ENCODE measurements at places on chromosomes 6 and 20.

DNA sequence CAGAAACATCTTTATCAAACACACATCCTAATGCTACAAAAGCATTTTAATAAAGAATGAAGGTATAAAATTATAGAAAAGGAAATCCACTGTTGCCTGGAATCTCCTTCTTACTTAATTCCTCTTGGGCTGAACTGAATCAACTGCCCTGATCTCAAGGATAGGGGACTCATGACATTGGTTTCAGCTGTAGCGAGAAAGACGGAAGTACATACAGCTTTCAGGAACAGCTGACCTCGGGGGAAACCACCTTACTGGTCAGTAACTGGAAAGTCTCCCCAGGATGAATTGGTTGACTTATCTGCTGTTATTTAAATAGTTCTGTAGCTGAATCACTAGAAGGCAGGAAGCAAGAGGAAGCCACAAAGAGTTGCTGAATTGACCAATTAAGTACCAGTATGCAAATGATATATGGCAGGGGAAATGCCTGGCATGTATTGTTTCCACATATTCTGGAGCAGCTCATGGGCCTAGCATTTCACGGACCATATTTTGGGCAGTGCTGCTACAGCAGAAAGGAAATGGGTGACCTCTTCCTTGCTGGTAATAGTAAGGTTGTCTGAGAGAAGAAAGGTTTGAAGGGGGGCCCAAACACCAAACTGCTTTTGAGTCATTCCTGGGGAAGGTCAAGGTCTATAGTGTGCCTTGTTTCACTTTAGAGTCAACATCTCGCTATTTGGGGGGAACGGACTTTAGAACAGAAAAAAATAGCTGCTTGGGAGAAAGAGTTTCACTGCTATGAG lies 43.7 kb upstream of the MAP7 start:
- no peak for DNase-seq

DNA sequence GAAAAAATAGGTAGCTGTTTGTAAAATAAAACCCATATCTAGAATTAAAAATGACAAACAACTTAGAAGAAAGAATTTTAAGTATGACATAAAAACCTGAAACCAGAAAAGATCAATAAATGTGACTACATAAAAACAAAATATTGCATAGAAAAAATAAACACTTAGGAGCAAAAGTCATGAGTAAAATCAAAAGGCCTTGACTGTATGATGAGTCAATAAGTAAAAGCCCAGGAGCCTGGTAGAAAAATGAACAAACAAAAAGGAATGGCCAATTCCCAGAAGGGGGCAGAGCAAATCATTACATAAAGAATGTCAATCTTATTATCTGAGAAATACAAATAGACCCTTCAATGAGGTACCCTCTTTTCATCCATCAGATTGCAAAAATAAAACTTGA lies 20.7 kb upstream of the ENPP1 start:
- DNase-seq = no peak

GRCh38 chr6:25465941-25466340 lies 186.1 kb upstream of the SCGN start:
- DNase-seq = no peak

DNA sequence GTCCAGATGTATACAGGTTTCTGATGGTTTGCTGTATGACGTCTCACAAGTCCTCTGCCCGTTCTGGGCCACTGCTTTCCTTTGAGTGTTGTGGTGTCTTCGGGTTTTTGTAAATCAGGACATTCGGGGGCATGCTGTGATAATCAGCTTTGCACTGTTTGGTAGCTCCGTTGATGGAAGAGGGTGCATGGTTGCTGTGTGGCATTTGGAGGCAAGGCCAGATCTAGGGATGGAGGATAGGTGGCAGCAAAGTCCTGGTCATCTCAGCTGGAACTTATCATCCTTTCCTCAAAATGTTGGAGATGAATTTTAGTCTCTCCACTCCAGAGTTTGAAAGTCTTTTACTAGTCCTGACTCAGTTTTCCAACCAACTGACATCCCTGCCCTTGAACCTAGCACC lies 91.0 kb downstream of the SCP2D1 start:
- no peak for DNase-seq

DNA sequence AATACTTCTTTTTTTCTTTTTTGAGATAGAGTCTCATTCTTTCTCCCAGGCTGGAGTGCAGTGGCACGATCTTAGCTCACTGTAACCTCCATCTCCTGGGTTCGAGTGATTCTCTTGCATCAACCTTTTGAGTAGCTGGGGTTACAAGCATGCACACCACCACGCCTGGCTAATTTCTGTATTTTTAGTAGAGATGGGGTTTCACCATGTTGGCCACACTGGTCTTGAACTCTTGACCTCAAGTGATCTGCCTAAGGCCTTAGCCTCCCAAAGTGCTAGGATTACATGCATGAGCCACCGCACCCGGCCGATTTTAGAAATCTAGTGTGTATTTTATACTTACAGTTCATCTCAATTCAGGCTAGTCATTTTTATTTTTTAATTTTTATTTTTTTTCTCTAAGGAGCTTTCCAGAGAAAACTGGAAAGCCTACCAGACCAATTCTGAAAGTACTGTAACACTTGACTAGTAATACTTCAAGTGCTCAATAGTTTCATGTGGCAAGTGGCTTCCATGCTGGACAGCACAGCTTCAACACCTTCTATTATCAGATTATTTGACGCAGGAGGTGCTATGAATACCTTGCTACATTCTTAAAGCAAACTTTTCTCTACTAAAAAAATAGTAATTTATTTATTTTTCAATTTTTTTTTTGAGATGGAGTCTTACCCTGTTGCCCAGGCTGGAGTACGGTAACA lies 25.0 kb downstream of the POLR1C start:
- DNase-seq = no peak

DNA sequence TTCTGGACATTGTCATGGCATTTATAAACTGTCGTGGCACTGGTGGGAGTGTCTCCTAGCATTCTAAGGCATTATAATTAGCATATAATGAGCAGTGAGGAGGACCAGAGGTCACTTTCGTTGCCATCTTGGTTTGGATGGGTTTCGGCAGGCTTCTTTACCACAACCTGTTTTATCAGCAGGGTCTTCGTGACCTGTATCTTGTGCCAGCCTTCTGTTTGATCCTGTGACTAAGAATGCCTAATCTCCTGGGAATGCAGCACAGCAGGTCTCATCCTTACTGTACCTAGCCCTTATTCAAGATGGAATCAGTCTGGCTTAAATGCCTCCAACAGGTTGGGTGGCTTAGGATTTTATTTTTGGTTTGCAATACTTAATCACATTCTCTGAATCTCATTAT lies 142.7 kb upstream of the GGTLC1 start:
- DNase-seq = no peak

DNA sequence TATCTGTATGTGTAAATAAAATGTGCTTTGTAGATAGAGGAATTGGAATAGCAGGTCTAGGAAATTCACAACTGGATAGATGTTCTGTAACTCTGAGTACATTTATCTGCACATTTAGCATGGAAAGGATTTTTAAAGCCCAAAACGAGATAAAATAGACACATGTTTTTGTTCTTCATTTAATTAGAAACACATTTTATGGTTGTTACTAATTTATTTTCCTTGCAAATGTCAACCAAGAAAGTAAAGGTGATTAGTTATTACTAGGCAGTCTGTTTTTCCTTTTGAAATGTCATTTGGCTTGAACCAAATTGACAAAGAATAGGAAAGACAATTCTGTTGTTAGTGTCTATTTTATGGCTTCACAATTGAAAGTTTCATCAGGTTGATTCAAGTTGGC lies 769 bp downstream of the PRL start:
- no peak for DNase-seq

- DNase-seq = no peak
Observed at GRCh38 chr6:132708771-132709170, 5.1 kb downstream of the VNN1 start.

DNA sequence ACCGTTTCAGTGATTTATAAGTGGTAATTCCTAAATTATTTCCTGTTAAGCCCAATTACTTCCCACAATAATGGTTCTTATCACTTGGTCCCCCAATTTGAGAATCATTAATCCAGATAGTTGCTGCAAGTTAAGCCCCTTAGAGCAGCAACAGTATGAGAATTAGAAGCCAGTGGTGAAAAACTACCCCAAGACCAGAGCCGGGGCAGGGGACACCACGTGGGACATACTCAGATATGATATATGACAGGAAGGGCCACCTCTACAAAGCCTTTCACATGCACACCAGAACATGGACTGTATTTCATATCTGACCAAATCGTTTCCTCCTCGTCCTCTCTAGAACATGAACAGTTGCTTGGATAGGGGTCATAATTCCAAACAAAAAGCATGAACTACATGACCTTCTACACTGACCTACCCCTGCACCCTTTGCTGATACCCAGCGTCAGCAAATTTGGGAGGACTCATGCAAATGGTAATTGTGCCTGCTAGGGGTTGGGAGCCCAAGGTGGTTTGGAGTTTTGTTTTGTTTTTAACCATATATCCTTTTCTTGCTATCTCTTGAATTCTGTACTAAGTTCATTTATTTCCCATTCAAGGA lies 3.9 kb downstream of the JAG1 start:
- DNase-seq = no peak

DNA sequence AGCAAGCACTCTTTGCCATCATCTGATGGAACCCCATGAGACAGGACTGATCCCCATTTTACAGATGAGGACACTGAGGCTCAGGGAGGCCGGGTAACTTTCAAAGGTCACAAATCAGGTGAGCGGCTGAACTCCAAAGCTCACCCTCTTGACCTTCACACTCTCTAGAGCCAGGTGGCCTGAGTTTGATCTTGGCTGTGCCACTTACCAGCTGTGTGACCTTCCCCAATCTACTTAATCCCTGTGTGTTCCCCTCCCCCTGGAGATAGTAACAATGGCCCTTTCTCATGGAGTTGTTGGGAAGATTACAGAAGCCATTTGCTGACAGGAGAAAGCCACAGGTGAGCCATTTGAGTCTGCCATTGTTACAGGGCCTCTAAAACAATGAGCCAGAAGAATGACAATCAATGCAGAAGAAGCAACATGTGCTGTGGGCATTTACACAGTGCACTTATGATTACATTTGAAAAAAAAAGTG lies 34.5 kb downstream of the BMP7 start:
- no peak for DNase-seq

GRCh38 chr6:4472969-4473642 lies 303.1 kb upstream of the CDYL start:
- DNase-seq = no peak

DNA sequence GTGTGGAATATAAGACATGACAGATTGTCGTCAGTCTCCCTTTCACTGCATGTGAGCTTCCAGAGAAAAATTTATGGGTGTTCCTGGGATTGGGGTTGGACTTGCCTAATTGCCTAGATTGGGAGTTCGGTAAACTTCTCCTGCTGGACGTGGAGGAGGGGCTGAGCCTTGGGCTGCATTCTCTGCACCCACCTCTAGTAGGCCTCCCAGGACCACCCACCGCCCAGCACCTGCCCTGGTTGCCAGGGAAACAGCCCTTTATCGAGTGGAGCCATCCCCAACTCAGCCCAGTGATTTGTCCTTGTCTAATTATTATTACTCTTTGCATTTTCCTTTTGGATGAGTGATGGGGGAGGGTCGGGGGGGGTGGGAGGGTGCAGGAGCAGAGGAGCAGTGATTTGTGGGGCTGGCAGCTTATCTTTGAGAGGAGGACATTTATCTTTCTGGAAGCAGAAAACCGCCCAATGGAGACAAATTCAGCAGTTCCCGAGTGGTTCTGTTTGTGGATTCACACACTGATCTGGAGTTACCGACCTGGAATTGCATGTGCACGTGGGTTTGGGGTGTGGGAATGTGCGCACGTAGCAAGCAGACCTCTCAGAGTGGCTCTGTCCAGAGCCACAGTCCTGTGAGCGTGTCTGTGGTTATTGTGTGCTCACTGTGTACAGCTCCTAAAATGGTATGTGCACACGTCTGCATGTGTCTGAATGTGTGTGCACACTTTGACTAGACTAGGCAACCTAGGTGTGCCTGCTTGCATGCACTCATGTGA lies 104.5 kb downstream of the DHX35 start:
- DNase-seq = no peak

GRCh38 chr6:100664274-100665040 lies 199.7 kb upstream of the SIM1 start:
- DNase-seq = no peak

- no peak for DNase-seq
Observed at GRCh38 chr20:31894980-31895675, 24.7 kb downstream of the TTLL9 start.

DNA sequence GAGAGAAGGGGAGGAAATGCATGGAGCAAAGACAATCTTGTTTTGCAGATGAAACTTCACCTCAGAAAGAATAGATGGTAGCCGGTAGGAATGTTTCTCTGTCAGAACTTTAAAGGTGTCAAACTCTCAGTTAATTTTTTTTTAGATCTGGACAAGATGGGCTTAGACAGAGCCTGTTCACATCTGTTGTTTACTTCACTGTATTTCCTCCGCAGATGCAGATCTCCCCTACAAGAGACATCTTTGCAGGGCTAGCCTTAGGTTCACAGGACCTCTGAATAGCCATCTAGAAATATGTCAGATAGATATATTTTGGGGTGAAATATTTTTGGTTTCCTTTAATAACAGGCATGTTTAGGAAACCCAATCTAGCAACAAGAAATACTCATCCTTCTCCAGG lies 12.1 kb upstream of the ZBP1 start:
- no peak for DNase-seq

Measured in activated T-cell treated with anti-CD3 and anti-CD28 coated beads, Interleukin-2, amount 50 U/mL, for 1 hour (primary cell).